Adrenal gland (tissue), 19 donors: ENCODE measurements at places on chromosomes 11 and 22. TPM values are rescaled to one million over a fixed set of nuclear protein-coding genes. Genes with fewer than 3 reads are reported as not detected.

Gene MAP6
- total RNA-seq = 11.4 TPM

Gene TRIM48
- not detected for total RNA-seq

Gene MMP3
- total RNA-seq = not detected

Gene RFPL2
- not detected for total RNA-seq
